ENCODE measurements at places on chromosomes 2 and 18. TPM values are rescaled to one million over a fixed set of nuclear protein-coding genes. Genes with fewer than 3 reads are reported as not detected.

DNA sequence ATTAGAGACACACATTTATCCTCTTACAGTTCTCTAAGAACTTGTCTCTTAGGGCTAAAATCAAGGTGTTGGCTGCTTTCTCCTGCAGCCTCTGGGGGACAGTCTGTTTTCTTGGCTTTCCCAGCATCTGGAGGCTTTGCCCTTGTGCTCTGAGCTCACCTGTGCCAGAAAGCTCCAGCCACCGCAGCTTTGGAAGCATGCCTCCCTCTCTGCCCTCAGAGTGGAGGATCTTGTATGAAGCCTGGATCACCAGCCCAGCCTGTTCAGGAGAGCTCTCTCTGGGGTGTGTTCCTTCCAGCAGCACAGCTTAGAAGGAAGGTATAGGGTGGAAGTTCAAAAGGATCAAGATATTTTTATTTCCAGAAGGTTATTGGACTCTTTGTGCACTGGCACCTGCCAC, 53.1 kb upstream of the TPO start:
- no peak for DNase-seq

ZNF513 gene
- polyA plus RNA-seq, result 15.3 TPM

GRCh38 chr2:19685731-19686130, 216.1 kb downstream of the TTC32 start:
- DNase-seq, result no peak

IL1RL1 gene
- polyA plus RNA-seq, result 0.13 TPM

CYP27A1 gene
- 31.5 TPM for polyA plus RNA-seq

GRCh38 chr18:27473318-27473717, 288.2 kb upstream of the CHST9 start:
- no peak for DNase-seq

ADD2 gene
- 6.3 TPM for polyA plus RNA-seq

- DNase-seq, result no peak
Measured at GRCh38 chr2:229665158-229665557, 49.2 kb downstream of the DNER start.

DNA sequence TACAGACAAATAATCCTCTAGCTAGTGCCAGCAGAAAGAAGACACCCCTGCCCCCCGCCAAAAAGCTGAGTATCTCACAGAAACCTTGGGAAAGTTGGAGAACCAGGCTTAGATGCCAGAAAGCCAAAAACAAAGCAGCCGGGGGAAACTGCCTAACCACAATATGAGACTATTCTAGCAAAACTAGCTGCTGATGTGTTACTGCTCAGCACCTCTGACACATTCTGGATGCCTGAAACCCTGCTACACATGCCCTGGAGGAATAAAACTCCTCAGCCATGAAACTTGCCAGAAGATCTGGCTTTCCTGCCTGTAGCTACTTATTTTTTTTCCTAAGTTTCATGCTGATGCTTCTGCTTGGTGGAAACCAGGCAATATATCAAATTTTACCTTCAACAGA, 122.7 kb upstream of the GCFC2 start:
- DNase-seq, result no peak

DNA sequence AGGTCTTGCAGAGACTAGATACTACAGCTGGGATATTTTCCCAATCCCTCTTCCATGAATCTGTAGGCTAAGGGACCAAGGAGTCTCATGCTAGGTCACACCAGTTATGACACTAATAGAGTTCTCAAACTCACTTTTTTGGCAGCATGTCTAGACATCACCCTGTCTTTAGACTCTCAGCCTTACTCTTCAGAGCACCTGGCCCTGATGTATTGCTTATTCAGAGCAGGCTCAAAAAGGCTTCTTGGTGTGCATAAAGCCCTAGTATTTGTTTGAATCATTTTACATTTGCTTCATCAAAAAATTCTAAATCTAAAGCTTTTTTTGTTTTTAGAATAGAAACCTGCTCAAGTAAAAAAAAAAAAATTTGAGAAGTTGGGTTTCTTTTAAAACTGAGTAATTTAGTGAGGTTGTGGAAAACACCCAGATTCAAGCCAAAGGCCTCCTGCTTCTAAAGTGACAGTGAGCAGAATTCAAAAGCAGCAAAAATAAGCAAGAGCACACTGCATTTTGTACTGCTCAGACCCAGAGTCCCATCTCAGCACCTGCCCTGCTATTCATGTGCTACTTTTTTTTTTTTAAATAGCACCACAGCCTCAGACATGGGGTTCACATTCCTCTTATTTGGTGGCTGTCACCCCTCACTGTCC, 18.0 kb upstream of the DNAH6 start:
- no peak for DNase-seq

MOGAT1 gene
- polyA plus RNA-seq, result not detected

GRCh38 chr2:78034706-78035105, 512.5 kb upstream of the LRRTM4 start:
- DNase-seq, result no peak

DNA sequence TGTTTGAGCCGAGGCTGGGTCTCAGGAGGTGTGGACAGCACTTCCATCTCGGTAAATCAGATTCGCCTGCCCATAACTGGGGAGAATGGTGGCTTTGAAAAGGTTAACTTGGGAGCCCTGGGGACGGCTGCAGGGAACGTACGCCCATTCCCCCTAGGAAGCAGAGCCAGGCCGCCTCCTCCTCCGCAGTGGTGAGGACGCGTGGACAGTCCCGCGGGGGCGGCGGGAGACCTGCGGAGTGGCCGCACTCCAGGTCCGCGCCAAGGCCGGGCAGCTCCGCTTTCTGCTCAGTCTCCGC, 845 bp upstream of the MYCN start:
- DNase-seq, result no peak

RAB10 gene
- polyA plus RNA-seq, result 123 TPM

DNA sequence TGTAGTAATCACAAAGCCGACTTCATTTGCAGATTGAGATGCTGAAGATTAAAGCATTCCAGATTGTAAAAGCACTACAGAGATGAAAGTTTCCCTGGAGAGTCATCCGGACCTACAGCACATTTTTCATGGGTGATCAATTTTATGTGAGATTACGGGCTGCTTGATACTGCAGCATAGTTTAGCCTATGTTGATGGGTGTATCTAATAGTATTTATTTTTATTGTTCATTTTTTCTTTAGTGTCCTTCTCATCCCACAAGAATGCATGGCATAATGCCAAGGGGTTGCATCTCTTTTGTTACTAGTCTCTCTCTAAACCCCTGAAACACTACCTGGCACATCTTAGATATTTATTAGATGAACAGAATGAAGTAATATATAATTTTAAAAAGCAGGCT, 240.4 kb downstream of the MBD2 start:
- DNase-seq, result no peak

FEZ2 gene
- 67.0 TPM for polyA plus RNA-seq

- no peak for DNase-seq
Measured at GRCh38 chr2:127675331-127676261, at the start of gene LIMS2. LIMS2 (minus strand) TSS chr2:127675530; CDS start chr2:127675024, 506 bp downstream.

DNA sequence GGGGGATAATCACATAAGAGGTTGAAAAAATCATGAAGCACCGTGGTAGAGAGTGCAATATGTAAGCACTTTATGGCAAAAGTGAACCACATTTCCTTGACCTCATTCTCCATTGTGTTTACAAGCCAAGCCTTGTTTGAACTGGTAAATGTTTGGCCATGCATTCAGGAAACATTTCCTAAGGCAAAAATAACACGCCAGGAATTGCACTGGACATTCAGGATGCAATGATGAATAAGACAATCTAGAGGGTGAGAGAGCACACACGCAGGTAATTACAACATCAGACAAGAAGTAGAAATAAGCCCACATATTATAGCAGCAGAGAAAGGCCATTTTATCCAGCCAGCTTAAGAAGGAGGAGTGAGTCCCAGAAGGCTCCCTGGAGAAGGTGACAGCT, 218.0 kb upstream of the OSR1 start:
- no peak for DNase-seq

DNA sequence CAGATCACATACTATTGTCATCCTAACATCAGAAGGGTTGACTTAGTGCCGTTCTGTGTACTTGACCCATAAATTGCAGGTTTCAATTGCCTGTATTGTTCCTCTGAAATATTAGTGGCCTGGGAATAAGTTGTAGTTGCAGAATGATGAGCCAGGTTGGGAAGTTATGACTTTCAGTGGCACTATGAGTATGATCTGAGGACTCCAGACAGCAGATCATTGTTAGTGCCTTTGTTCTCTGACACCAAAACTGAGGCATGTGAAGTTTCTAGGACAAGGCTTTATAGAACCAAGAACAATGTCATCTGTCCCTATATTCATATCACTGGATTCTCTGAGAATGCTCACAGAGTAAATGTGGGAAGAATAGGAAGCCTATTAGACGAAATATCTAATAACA, 403.7 kb downstream of the STK39 start:
- no peak for DNase-seq

GRCh38 chr2:169573974-169574299, 272 bp upstream of the FASTKD1 start:
- no peak for DNase-seq

LOXHD1 gene
- polyA plus RNA-seq, result 1.4 TPM

USP37 gene
- polyA plus RNA-seq, result 21.9 TPM

- no peak for DNase-seq
Measured at GRCh38 chr2:216274194-216274840, 98.0 kb downstream of the MARCHF4 start.

- no peak for DNase-seq
Measured at GRCh38 chr2:64337314-64337713, 116.6 kb upstream of the LGALSL start.

POLR1B gene
- 19.0 TPM for polyA plus RNA-seq

- no peak for DNase-seq
Measured at GRCh38 chr2:181253438-181253837, 203.7 kb upstream of the ITGA4 start.

GRCh38 chr2:234254783-234255521, 204.4 kb downstream of the SPP2 start:
- DNase-seq, result no peak

SLC39A10 gene
- 50.3 TPM for polyA plus RNA-seq

- DNase-seq, result no peak
Measured at GRCh38 chr2:17979707-17980106, 101.2 kb downstream of the KCNS3 start.

STAMBP gene
- polyA plus RNA-seq, result 57.0 TPM

DNA sequence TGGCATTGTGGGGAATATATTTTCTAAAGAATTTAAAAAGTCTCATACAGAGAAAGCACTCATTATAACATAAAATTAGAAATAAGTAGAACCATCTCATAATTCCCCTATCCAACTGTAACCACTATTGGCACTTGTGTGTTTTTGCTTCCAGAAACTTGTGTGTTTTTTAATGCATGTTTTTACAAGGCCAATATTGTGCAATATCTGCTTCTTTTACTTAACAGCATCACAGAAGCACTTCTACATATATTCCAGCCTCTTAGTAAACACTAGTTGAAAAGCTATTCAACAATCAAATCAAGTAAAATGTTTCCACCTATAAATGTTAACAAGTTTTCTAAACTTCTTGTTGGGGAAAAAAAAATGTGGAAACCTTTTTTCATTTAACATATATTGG, 132.7 kb downstream of the LRP2 start:
- DNase-seq, result no peak

DNA sequence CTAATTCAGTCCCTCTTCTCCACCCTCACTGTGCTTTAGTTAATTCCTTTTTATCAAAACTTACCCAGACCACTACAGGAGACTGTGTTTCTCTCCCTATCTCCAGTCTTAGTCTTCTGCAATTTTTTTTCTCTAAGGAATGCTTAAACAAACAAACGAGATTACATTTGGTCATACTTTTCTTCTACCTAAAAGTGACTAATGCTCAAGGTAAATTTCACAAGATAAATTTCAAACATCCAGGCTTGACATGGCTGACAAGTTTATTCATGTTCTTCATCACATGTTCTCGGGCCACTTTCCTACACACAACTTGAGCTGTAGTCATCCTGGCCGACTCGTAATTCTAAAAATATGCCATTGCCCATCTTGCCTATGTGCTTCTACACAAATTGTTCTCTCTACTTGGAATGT, 23.2 kb upstream of the ACSL3 start:
- no peak for DNase-seq

- DNase-seq, result no peak
Measured at GRCh38 chr2:23183733-23184132, 201.2 kb upstream of the KLHL29 start.

- no peak for DNase-seq
Measured at GRCh38 chr2:175624785-175625184, 377.3 kb downstream of the LNPK start.

DNA sequence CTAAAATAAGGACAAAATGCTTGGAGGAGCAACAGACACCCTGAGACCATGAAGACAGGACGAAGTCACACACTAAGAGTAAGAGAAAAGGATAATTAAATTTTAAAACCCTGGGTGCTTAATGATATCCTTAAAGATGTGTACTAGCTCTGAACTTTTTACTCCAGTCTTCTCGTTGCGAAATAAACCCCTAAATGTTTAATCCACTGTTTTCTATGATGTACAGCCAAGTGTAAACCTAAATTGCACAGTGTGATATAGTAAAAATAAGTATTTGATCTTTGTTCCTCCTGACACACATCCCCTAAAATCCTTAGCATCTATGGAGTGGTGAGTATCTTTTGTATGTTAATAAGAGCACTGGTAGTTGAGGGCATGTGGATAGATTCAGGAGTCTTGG, 157.5 kb upstream of the PKDCC start:
- no peak for DNase-seq

DNA sequence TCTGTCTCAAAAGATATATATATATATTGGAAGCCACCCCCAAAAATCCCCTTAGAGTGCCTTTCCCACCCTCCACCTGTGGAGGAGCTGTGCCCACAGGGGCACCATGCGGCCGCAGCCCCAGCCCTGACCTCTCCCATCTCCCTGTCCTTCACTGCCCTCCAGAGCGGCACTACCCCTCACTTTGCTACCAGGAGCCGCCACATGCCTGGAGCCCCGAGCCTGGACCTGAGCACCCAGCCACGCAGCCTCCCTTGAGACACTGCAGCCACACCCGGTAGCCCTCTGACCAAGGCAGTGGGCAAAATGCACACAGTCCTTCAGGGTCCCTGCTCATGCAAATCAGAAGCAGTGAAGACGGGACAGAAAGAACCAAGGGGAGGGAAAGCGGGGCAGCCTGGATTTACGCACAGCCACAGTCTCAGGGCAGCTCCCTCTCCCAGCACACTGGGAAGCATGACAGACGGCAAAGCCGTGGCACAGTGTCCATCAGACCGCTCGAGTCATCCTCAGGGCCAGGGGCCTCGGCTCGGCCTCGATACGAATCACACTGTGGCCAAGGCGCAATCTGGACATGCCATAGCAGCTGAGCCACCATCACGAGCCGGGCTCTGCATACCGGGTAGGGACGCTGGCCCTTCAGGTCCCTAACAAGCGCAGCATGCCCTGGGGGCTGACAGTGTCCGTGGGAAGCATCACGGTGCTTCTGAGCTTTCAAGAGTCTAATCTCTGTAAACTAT, 10.1 kb downstream of the HDAC4 start:
- DNase-seq, result peak; percentile 19

ACKR3 gene
- 35.3 TPM for polyA plus RNA-seq

DNA sequence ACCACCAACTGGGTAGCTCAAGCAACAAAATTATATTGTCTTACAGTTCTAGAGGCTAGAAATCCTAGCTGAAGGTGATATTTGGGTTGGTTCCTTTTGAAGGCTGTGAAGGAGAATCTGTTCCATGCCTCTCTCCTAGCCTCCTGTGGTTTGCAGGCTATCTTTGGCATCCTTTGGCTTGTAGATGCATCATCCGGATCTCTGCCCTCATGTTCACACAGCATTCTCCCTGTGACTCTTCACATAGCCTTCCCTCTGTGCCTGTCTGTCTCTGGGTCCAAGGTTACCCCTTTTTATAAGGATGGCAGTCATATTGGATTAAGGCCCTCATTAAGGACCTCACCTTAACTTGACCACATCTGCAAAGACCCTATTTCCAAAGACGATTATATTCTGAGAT, 78.6 kb upstream of the MAP3K20 start:
- no peak for DNase-seq

GRCh38 chr2:18599509-18600254, 10.3 kb upstream of the NT5C1B start:
- DNase-seq, result no peak

DOK6 gene
- polyA plus RNA-seq, result 16.5 TPM

SERPINB7 gene
- polyA plus RNA-seq, result not detected

All from left lung (tissue), 14 donors.